ENCODE measurements at places on chromosomes 3 and 15.

GRCh38 chr3:64078966-64079365 is 55.7 kb upstream of the PSMD6 start:
- DNase-seq = no peak

GRCh38 chr15:99485153-99485961 is 80.4 kb upstream of the MEF2A start:
- DNase-seq = no peak

- DNase-seq = no peak
Observed at GRCh38 chr3:169280646-169281045, 382.9 kb downstream of the MECOM start.

DNA sequence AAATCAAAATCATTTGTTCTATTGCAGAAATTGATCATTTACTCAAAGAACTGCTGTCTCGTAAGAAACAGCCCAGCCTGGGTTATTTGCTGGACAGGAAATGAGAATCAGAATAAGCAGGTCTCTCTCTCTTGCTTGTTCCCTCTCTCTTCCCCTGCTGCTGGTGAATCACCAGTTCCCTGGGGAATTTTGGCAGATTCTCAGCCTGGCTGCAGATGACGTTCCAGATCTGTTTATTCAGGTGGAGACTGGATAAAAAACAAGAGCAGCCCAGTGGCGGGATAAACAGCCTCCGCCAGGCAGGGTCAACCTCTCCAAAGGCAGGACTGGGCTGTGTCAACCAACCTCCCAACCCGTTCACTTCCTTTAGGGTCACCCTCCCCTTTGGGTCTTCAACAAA is 72.1 kb downstream of the LRIG1 start:
- DNase-seq = no peak

All from type B pancreatic cell (in vitro differentiated cells).